ENCODE measurements at places on chromosomes 3 and 15.

GRCh38 chr3:55797775-55798174 lies 310.7 kb upstream of the WNT5A start:
- no peak for DNase-seq

DNA sequence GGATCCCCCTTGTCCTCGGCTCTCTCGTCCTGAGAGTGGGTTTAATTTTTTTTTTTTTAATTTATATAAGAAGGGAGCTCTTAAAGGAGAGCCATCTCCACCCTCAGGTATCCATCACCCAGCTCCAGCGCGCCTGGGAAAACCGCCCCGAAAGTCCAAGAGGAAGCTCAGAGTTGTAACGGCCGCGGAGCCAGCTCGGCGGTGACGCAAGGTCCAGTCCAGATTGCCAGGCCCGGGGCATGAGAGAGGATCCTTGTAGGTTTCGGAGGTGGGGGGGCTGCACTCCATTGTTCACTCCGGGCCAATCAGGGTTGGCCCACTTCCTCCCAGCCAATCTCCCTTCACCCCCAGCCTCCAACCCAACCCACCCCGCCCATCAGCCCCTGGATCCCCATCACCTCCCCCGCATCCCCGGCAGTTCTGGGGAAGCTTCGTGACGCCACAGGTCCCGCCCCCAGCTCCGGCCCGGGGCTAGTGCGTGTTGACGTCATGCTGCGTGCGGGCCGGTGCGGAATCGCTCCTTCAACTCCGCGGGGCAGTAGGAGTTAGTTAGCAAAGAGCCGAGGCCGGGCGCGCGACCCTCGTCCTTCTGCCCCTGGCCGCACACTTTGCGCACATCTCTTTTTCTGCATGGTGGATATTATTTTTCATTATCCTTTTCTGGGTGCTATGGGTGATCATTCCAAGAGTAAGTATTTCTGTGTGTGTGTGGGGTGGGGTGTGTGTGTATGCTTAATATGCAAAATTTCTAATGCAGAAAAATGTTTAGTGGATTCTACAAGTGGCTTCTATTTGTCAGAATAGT lies at the start of gene ISL2:
Gene ISL2 (plus strand): TSS at position 520 of the 805 bp plus-strand sequence. CDS start 111 bp downstream, at position 631.
- DNase-seq = peak; percentile 87

- DNase-seq = no peak
These were observed 205.9 kb downstream of the CD47 start for GRCh38 chr3:107884719-107885460.

GRCh38 chr3:93973131-93974126 lies at the start of gene PROS1:
PROS1 (minus strand) TSS chr3:93973896; CDS start chr3:93973749, 147 bp downstream.
- peak; percentile 7 for DNase-seq

GRCh38 chr3:19559724-19560442 lies 374.1 kb downstream of the EFHB start:
- DNase-seq = no peak

GRCh38 chr3:159185443-159186050 lies 383.7 kb downstream of the MFSD1 start:
- DNase-seq = no peak

DNA sequence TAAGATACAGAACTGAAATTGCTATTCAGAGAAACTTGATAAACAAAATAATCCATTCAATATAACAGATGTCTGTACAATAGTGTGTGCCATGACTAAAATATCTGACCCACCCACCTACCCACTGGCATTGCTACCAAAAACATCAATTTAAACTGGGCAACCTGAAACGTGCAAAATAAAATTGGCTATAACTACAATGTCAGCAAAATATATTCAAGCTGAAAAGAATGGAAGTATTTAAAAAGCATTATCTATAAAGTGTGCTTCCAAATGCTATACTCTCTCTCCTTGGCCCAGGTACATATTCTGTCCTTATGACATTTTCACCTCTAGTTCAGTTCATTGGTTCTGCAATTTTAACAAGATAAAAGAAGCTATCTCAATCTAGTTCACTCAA lies 379.6 kb upstream of the ATP11B start:
- DNase-seq = no peak

DNA sequence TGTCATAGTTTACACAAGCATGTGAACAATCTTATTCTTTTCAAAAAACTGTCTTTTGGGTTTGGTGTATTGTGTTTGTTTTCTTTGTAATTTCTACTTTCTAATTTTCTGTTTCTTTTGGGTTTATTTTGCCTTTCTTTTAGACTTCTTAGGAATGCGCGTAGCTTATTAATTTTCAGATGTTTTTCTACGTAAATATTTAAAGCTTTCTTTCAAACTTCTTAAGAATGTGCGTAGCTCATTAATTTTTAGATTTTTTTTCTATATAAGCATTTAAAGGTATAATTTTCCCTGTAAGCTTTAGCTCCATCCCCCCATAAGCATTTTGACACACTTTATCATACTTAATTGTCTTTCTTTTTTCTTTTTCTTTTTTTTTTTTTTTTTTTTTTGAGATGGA lies 55.2 kb downstream of the RAD54L2 start:
- DNase-seq = no peak

DNA sequence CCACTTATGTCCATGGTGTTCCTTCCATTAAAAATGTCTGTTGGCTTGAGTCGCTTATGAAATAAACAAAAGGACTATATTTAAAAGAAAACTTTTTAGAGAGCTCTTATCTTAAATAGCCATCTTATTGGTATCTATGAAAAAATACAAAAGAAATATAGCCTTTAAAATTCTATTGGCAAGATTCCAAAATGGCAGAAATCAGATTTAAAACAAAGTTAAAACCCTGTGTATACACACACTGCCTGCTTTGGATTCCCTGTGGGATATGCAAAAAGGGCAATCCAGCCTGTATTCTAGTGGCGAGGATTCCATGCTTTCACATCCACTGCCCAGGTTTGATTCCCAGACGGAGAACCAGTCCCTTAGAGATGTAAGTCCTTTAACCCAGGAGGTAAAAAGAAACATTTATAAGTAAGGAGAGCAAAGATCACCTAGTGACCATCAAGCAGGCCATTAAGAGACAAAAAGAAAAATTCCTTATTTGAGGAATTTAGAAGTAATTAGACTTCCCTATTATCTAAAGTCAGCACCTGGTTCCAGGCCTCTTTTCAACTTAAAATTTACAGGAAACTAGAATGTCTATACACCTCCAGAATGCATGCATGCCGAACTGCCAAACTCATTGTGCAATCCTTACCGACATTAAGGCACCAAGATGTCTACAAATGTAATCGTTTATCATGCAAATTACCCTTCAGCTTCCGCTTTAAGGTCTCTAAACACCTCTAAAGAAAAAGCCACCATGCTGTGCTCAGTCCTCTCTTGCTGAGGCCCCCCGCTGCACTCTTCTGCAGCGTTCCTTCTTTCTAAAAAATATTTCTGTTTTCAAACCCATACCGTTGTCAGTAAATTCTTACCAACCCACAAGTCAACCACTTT lies 69.6 kb upstream of the STRIT1 start:
- no peak for DNase-seq

GRCh38 chr15:36359286-36359685 lies 220.1 kb upstream of the CDIN1 start:
- no peak for DNase-seq

- no peak for DNase-seq
These were observed 57.8 kb downstream of the DTWD1 start for GRCh38 chr15:49678655-49679054.

DNA sequence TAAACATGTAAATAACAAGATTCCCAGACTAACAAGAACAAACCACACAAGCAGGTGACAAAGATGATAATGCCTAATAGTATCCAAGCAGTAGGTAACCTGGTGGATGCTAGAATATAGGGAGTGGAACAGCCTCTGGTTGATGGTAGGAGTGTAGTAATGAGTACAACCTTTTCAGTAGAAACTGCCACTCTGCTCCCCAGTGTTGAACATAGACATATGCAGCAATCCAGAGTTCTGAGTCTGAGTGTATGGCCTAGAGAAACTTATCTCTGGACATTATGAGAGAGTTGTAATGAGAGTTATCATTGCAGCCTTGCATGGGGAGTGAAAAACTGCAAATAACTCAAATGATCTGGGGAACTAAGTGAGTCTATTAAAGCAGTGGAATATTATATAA lies 76.1 kb upstream of the ACAD9 start:
- DNase-seq = no peak

DNA sequence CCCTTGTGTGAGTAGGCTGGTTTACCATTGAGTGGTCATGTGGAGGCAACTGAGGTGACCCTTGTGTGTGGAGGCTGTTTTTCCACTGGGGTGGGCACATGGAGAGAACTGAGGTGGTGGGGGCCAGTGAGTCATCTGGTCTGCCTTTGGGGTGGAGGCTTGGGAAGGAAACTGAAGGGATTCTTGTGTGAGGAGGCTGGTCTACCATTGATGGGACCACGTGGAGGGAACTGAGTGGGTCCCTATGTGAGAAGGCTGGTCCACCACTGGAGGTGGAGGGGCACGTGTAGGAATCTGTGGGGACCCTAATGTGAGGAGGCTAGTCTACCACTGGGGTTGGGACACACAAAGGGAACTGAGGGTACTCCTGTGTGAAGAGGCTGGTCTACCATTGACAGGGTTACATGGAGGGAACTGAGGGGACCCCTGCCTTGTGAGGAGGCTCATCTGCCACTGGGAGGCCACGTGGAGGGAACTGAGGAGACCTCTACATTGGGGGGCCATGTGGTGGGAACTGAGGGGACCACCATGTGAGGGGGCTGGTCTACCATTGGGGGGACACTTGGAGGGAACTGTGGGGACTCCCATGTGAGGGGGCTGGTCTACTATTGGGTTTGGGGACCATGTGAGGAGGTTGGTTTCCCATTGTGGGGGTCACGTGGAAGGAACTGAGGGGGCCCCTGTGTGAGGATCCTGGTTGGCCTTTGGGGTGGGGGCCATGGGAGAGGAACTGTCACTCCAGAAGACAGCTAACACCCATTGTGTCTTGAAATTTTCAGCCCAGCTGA lies 164.5 kb downstream of the WNT7A start:
- no peak for DNase-seq

GRCh38 chr3:163561151-163561550 lies 1517.1 kb downstream of the SI start:
- DNase-seq = no peak

DNA sequence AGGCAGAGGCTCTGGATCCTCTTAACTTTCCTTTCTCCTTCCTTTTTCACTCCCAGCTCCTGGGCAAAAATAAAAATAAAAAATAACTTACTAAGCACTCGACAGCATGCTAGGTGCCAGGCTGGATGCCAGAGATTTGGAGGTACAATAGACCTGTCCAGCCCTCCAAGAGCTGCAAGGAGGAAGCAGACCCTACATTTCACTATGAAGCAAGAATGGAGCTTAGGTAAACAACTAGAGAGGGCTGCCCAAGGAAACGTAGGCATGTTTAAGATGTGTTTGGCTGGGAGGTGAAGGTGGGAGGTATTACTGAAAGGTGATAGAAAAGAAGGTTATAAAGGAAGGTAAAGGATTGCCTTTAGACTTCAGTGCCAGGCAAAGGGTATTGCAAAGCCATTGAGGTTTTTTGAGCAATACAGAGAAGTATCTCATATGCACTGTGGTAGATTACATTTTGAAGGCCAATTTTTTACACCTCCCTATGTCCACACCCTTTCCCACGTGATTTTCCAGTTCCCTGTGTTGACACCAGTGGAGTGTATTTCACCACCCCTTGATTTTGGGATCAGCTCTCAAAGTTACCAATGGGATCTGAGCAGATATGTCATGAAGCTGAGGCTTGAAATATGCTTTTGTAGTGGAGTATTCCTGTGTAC lies 69.1 kb downstream of the DCLK3 start:
- no peak for DNase-seq

DNA sequence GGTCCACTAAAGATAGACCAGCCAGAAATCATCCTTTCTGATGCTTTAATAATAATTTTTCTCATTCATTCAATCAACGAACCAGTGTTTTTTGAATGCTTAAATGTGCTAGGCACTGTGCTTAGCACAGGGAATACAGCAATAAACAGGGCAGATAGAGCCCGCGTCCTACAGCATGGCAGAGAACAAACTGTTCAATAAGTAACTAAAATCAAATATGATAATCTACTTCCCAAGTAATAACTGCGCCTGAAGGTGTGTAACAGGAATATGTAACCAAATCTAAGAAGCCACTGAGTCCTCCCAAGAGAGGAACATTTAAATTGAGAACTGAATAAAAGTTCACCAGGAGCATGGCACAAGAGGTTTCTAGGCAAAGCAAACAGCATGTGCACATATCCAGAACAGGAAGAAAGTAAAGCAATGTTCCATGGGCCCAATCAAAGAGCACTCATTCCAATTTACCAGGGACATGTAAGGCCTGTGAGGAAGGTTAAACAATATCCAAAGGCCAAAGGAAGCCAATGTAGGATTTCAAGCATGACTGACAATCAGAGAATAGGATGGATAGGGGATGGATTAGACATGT lies 311.0 kb upstream of the RARB start:
- no peak for DNase-seq

DNA sequence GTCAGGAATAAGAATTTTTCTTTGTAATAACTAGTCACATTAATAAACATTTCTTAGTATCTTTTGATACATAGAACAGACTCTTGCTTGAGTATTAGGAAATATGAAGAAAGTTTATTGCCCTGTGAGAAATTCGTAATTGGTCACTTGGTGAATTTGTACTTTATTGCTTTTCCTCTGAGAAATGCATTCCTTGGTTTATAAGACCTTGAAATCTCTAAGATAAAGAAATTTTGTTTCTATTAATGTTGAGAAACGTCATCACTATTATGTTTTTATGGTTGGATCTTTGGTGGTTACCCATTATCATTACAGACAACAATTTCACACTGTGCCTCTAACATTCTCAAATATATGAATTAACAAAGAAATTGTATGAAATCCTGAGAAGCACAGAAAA lies 652.0 kb upstream of the NECTIN3 start:
- no peak for DNase-seq

- DNase-seq = no peak
These were observed 42.0 kb downstream of the WWTR1 start for GRCh38 chr3:149615731-149616221.

DNA sequence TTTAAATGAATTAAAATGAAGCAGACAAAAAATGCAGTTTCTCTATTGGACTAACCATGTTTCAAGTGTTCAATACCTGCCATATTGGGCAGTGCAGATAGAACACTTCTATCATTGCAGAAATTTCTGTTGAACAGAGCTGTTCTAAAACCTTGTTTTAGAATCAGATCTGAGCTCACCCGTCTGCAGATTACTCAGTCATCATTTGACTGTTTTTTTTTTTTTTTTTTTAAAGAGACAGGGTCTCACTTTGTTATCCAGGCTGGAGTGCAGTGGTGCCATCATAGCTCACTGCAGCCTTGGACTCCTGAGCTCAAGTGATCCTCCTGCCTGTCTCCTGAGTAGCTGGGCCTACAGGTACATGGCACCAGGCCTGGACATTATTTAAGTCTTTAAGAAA lies 128.7 kb downstream of the APBA2 start:
- no peak for DNase-seq

DNA sequence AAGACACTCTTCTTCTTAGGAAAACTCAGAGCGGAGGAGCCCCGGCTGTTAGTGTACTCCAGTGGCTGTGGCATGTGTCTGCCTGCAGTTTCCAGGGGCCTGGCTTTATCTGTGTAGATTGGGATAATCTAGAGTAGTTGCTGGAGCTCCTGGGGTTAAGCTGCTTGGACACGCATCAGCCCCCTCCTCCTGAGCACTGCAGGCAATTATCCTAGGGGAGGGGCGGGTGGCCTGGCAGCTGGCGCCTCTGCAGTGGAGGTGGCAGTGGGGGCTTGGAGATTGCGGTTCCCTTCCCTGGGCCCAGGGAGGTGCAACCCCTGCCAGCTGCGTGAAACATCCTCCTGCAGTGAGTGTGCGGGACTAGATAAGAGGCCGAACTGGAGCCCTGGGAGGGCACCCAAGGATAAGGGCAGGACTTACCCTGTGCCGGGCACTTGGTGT lies 68.2 kb downstream of the EFCAB12 start:
- no peak for DNase-seq

GRCh38 chr3:100902572-100902971 lies 90.6 kb downstream of the ABI3BP start:
- no peak for DNase-seq

Data from GM18507 (cell line).